ENCODE measurements at places on chromosomes 11 and 22. TPM values are rescaled to one million over a fixed set of nuclear protein-coding genes. Genes with fewer than 3 reads are reported as not detected.

GRCh38 chr11:68342459-68343158 lies 30.2 kb downstream of the LRP5 start:
- H3K4me3 ChIP-seq: no peak overlapping the region
- H3K27ac ChIP-seq: peak overlapping the region; percentile 48
- H3K27me3 ChIP-seq: no peaks in the 10 kb centered on the region
- no peak for DNase-seq

SCARF2 gene
- 5.0 TPM for total RNA-seq

DNA sequence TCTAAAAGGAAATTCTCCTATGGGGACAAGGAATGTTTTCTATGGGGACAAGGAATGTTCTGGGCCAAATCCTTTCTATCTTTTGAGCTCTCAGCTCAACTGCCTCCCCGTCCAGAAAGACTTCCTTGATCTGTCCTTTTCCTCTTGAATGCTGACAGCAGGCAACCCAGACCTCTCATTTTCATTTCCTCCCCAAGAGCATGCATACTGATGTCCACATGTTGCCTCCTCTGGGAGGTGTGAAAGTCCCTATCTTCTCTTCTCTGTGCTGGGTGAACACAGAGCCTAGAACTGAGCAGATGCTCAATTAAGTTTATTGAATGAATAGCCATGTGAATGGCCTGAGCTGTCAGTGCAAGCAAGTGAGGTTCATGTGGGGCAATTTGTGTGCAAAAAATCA lies 331.9 kb upstream of the NARS2 start:
- H3K4me1 ChIP-seq: no peaks in the 10 kb centered on the region
- DNase-seq: no peak
- no peaks in the 10 kb centered on the region for H3K36me3 ChIP-seq
- H3K27me3 ChIP-seq: no peaks in the 10 kb centered on the region

DNA sequence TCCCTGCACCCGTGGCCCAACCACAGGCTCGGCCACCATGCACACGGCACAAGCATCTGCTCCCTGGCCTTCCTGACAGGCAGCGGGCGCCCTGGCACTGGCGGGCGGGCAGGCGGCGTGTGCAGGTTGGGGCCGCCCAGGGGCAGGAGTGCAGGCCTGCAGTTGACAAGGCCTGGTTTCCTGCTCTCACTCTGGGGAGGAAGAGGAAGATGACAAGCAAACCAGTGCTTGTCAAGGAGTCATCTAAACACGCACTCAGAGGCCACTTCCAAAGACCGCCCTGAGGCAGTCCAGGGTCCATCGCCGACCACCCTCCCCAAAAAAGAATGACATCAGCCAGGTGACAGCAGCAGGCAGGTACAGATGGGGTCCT lies 65.3 kb upstream of the LINC01488 start:
- DNase-seq: no peak
- H3K36me3 ChIP-seq: no peaks in the 10 kb centered on the region
- no peak overlapping the region for H3K4me3 ChIP-seq
- H3K27me3 ChIP-seq: no peaks in the 10 kb centered on the region

GRCh38 chr11:64564947-64565889 lies 25.8 kb upstream of the SLC22A12 start:
- H3K36me3 ChIP-seq: no peaks in the 10 kb centered on the region
- no peak overlapping the region for H3K27ac ChIP-seq
- no peak for DNase-seq
- peaks cover 11% of the 10 kb centered on the region for H3K4me1 ChIP-seq
- no peaks in the 10 kb centered on the region for H3K27me3 ChIP-seq
- H3K4me3 ChIP-seq: no peak overlapping the region

MS4A12 gene
- not detected for total RNA-seq

LMO2 gene
- 29.6 TPM for total RNA-seq

DNA sequence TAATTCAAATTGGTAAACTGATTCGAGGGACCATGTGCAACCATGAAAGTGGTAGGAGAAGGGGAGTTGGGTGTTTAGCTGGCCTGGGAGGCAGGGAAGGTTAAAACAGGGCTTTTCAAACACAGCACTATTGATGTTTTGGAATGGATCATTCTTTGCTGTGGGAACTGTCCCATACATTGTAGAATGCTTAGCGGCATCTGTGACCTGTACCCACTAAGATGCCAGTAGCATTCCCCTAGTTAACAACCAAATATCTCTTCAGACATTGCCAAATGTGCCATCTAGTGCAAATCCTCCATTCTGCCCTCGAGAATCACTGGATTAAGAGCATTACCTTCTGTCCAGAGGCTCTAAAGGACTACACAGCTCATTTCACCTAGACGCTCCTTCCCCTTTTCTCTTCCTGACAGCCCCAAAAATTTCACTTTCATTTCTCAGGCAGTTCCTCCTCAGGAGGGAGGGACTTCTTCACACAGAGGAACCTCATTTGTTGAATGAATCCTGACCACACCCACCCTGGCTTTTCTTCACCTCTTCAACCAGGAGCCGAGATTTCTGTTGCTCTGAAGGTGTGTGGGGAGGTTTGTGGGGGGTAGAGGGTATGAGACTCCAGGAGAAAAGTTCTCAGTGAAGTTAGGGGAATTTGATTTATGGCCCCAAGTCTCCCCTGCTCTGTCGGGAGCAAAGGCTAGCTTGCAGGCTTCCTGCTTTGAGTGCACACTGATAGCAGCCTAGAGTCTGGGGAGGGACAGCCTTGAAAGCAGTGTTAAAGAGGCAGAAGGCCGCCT lies at the start of gene TRIM34:
Gene TRIM34 (plus strand): TSS at position 513 of the 791 bp plus-strand sequence. CDS start 7,331 bp downstream, outside the sequence.
- H3K4me3 ChIP-seq: peak within 1 kb of the TSS; percentile 61
- H3K4me1 ChIP-seq: peaks cover 30% of the 10 kb centered on the region
- peak; percentile 39 for DNase-seq
- H3K27me3 ChIP-seq: no peaks in the 10 kb centered on the region

DNA sequence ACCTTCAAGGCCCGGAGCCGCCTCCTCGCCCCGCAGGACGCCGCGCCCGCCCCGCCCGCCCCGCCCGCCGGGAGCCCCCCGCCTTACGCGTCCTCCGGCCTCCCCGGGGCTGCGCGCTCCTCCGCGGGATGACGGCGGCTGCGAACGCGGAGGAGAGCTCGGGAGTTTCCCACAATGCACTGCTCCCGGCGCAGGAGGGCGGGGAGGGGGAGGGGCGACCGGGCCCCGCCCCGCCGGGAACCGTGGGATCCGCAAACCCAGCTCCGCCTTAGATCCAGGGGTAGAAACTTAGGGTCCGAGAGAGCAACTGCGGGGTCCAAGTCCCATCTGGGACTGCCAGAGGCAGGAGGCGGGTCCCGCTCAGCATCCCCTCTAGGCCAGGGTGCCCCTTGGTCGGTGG lies at the start of gene CEND1:
Gene CEND1 (minus strand): TSS at position 148 of the 400 bp plus-strand sequence. CDS start 1,514 bp downstream, outside the sequence.
- no peak within 1 kb of the TSS for H3K27ac ChIP-seq
- DNase-seq: no peak

GRCh38 chr11:100640071-100640470 lies 47.0 kb upstream of the ARHGAP42 start:
- no peaks in the 10 kb centered on the region for H3K27me3 ChIP-seq
- no peak overlapping the region for H3K4me3 ChIP-seq
- no peaks in the 10 kb centered on the region for H3K4me1 ChIP-seq

NEAT1 gene
- 401 TPM for total RNA-seq

- no peaks in the 10 kb centered on the region for H3K36me3 ChIP-seq
- peak overlapping the region; percentile 28 for H3K4me3 ChIP-seq
- H3K27me3 ChIP-seq: no peaks in the 10 kb centered on the region
- H3K4me1 ChIP-seq: peaks cover 86% of the 10 kb centered on the region
- DNase-seq: peak; percentile 62
- H3K27ac ChIP-seq: peak overlapping the region; percentile 81
These were observed 90.1 kb downstream of the ETS1 start for GRCh38 chr11:128497061-128497775.

DNA sequence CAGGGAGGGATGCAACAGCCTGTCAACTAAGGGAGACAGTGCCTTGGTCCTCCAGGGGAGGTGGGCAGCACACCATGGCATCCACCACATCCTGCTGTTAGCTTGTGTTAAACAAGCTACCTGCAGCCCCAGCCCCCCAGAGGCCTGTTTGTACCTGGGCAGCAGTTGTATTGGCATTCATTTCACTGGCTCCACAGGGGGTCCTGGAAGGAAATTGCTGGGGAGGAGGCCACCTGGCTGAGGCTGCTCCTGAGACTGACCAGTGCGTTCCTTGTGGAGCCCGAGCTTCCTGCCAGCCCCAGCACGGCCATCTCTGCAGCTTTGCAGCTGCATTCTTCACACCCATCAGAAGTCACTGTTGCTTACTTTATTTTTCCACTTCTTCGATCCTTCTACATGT lies 479.9 kb downstream of the INSC start:
- no peak overlapping the region for H3K4me3 ChIP-seq
- DNase-seq: no peak
- H3K27ac ChIP-seq: no peak overlapping the region
- no peaks in the 10 kb centered on the region for H3K36me3 ChIP-seq
- H3K27me3 ChIP-seq: no peaks in the 10 kb centered on the region

DNA sequence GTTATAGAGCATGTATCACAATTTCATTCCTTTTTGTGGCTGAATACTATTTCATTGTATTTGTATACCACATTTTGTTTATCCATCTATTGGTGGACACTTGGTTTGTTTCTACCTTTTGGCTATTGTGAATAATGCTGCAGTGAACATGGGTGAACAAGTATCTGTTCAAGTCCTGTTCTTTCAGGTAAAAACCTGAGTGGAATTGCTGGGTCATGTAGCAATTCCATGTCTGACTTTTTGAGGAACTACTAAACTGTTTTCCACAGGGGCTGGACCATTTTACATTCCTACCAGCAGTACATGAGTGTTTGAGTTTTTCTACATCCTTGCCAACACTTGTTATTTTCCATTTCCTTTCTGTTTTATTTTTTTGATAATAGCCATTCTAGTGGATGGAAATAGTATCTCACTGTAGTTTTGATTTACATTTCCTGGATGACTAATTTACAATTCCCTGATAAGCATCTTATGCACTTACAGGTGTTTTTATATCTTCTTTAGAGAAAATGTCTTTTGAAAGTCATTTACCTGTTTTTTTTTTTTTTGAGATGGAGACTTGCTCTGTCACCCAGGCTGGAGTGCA lies 12.2 kb downstream of the CABIN1 start:
- H3K4me1 ChIP-seq: peaks cover 7% of the 10 kb centered on the region
- no peak overlapping the region for H3K27ac ChIP-seq
- no peak for DNase-seq
- H3K36me3 ChIP-seq: no peaks in the 10 kb centered on the region
- H3K27me3 ChIP-seq: no peaks in the 10 kb centered on the region

CBLIF gene
- not detected for total RNA-seq

- H3K27me3 ChIP-seq: no peaks in the 10 kb centered on the region
- H3K36me3 ChIP-seq: no peaks in the 10 kb centered on the region
- no peak for DNase-seq
- H3K4me1 ChIP-seq: no peaks in the 10 kb centered on the region
- no peak overlapping the region for H3K27ac ChIP-seq
- no peak overlapping the region for H3K4me3 ChIP-seq
These were observed 359.3 kb downstream of the TENM4 start for GRCh38 chr11:79081471-79082031.
